ENCODE measurements at places on chromosomes 13 and 19. TPM values are rescaled to one million over a fixed set of nuclear protein-coding genes. Genes with fewer than 3 reads are reported as not detected.

Gene C19orf81
- total RNA-seq: 0.69 TPM

Gene FOXA3
- not detected for total RNA-seq

Gene PNMA8A
- not detected for total RNA-seq

Gene SIGLEC5
- 0.22 TPM for total RNA-seq

Gene RGL3
- 0.33 TPM for total RNA-seq

Gene UHRF1
- total RNA-seq: 6.5 TPM

Gene PSG2
- not detected for total RNA-seq

Gene ZNF772
- total RNA-seq: 17.9 TPM

Gene WDR87
- total RNA-seq: not detected

Gene GPR18
- total RNA-seq: 32.4 TPM

Gene CGB8
- not detected for total RNA-seq

Gene CTU1
- total RNA-seq: 8.9 TPM

Data from activated B cell treated with CpG ODN at 0.5 μM for 24 hours (primary cell).